ENCODE measurements at places on chromosomes 5 and 9. TPM values are rescaled to one million over a fixed set of nuclear protein-coding genes. Genes with fewer than 3 reads are reported as not detected.

TICAM2 gene
- 0.29 TPM for polyA plus RNA-seq

RPS23 gene
- polyA plus RNA-seq: 2,576 TPM

IFNA21 gene
- polyA plus RNA-seq: not detected

KIF4B gene
- polyA plus RNA-seq: not detected

NMUR2 gene
- not detected for polyA plus RNA-seq

PCDHGA7 gene
- not detected for polyA plus RNA-seq

CETN3 gene
- polyA plus RNA-seq: 23.9 TPM

FRMPD1 gene
- polyA plus RNA-seq: not detected

RXRA gene
- polyA plus RNA-seq: 2.1 TPM

PARP8 gene
- polyA plus RNA-seq: 142 TPM

CCT5 gene
- polyA plus RNA-seq: 228 TPM

PRELID1 gene
- 235 TPM for polyA plus RNA-seq

SPEF2 gene
- polyA plus RNA-seq: 5.5 TPM

CDH6 gene
- not detected for polyA plus RNA-seq

POMT1 gene
- polyA plus RNA-seq: 18.4 TPM

VPS13A gene
- polyA plus RNA-seq: 4.4 TPM

PDE6A gene
- polyA plus RNA-seq: not detected

MRPL36 gene
- 80.1 TPM for polyA plus RNA-seq

PTGDS gene
- 5.5 TPM for polyA plus RNA-seq

SLC38A9 gene
- 13.6 TPM for polyA plus RNA-seq

DRD1 gene
- polyA plus RNA-seq: not detected

TMEM215 gene
- not detected for polyA plus RNA-seq

ARL14EPL gene
- not detected for polyA plus RNA-seq

PCDHA1 gene
- not detected for polyA plus RNA-seq

LRRC14B gene
- not detected for polyA plus RNA-seq

AGXT2 gene
- not detected for polyA plus RNA-seq

IRX1 gene
- not detected for polyA plus RNA-seq

KIAA0825 gene
- 1.7 TPM for polyA plus RNA-seq

SVEP1 gene
- not detected for polyA plus RNA-seq

DIRAS2 gene
- polyA plus RNA-seq: not detected

SLC46A2 gene
- not detected for polyA plus RNA-seq

LECT2 gene
- polyA plus RNA-seq: not detected

TAF7 gene
- 196 TPM for polyA plus RNA-seq

HK3 gene
- not detected for polyA plus RNA-seq

SH3TC2 gene
- polyA plus RNA-seq: not detected

ADAMTS19 gene
- polyA plus RNA-seq: not detected

PCDHA9 gene
- not detected for polyA plus RNA-seq

BARX1 gene
- polyA plus RNA-seq: not detected

PLK2 gene
- 5.2 TPM for polyA plus RNA-seq

SOHLH1 gene
- polyA plus RNA-seq: not detected

MAT2B gene
- polyA plus RNA-seq: 288 TPM

GRM6 gene
- not detected for polyA plus RNA-seq

BAAT gene
- polyA plus RNA-seq: 0.12 TPM

GMCL2 gene
- not detected for polyA plus RNA-seq

CTSV gene
- polyA plus RNA-seq: not detected

STPG3 gene
- not detected for polyA plus RNA-seq

Measured in CD8-positive, alpha-beta memory T cell (primary cell).